Mesenchymal stem cell (in vitro differentiated cells and primary cell): ENCODE measurements at places on chromosomes 2 and 18.

GRCh38 chr2:121333834-121334558 lies 49.0 kb upstream of the TFCP2L1 start:
- no peak for DNase-seq

- DNase-seq = no peak
Measured at GRCh38 chr2:119438128-119438656, 6.5 kb downstream of the TMEM37 start.

- no peak for DNase-seq
Measured at GRCh38 chr2:191806396-191806795, 40.5 kb downstream of the CAVIN2 start.

- peak; percentile 57 for DNase-seq
Measured at GRCh38 chr2:97995026-97995733, 568 bp downstream of the TMEM131 start.

GRCh38 chr2:144990661-144991060 lies 470.7 kb upstream of the ZEB2 start:
- DNase-seq = no peak
